ENCODE measurements at places on chromosomes 5 and 9.

GRCh38 chr9:131578731-131579504 is 33.6 kb downstream of the PRRT1B start:
- no peak for DNase-seq

DNA sequence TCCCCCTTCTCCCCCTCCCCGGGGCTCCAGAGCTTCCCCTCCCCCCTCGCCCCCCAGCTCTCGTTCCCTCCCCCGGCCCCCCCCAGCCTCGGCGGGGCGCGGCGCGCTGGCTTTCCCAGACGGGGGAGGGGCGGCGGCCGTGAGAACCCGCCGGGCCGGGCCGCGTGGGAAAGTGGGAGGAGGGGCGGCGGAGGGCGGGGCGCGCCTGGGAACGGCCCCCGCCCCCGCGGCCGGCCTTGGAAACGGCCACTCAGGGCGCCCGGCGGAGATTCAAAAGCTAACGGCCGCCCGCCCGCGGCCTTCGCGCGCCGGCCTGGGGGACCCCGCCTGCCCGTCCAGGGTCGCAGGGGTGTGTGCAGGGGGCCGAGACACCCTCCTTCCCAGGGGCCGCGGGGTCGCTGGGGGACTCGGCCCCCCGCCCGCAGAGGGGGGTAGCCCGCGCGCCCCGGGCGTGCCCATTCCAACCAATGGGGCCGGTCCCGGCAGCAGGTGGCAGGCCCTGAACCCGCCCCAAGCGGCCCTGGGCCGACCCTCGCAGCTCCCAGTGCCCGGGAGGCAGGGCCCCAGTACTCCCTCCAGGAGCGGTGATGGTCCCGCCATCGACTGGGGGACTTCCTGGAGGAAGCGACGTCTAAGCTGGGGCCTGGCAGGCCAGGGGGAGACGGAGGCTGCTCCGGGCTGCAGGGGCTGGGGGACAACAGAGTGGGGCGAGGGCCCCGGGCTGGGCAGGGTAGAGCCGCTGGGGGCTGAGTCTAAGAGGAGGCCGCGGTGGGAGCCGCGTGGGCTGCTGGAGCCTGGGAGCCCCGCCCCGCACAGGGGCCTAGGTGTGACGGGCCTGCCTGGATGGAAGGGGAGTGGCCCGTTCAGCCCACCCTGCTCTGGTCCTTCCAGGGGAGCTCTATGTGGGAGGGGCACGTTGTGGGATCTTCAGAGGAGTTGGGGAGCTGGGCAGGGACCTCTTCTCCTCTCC is 14.2 kb upstream of the NRARP start:
- no peak for DNase-seq

- no peak for DNase-seq
These were observed 35.3 kb upstream of the CLPTM1L start for GRCh38 chr5:1380011-1380817.

DNA sequence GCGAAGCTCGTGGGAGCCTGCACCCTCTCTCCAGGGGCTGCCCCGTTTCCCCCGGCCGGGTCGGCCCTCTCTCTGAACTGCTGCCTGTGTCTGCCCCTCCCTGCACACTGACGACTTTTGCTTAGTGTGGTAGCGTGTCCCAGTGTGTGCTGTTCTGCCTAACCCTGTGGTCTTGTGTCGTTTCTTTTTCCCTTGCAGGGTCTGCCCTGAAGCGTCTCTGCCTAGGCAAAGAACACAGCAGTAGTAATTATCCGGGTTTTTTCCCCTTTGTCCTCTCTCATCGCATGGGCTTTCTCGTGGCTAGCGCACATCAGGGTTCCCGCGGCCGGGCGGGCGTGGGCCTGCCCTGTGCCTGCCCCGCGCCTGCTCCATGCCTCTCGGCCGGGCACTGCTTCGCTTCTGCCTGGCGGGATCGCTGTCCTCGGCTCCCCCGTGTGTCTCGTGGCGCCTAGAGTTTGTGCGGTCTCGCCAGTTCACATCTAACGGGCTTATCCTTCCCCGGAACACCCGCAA is 122.7 kb downstream of the WNK2 start:
- DNase-seq: no peak

DNA sequence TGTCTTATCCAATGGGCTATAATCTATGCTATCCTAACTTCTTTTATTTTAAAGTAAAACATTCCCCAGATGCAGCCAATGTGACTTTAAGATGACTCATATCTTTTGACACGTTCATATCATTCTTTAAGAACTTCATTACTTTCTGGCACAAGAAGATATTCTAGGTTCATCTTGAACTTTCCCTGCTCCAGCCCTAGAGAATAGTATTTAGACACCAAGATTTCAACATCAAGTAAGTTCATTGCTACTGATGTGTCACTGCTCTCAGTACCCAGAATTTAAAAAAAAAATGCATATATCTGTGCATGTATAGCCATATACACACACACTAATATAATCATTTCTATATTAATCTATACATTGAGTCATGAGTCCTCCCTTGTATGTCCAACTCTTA is 175.2 kb downstream of the SAXO1 start:
- DNase-seq: no peak
